ENCODE measurements at places on chromosomes 2 and 18.

- DNase-seq: no peak
Observed at GRCh38 chr18:58254873-58255511, 211.0 kb downstream of the NEDD4L start.

- DNase-seq: no peak
Observed at GRCh38 chr2:51344886-51345285, 313.0 kb upstream of the NRXN1 start.

DNA sequence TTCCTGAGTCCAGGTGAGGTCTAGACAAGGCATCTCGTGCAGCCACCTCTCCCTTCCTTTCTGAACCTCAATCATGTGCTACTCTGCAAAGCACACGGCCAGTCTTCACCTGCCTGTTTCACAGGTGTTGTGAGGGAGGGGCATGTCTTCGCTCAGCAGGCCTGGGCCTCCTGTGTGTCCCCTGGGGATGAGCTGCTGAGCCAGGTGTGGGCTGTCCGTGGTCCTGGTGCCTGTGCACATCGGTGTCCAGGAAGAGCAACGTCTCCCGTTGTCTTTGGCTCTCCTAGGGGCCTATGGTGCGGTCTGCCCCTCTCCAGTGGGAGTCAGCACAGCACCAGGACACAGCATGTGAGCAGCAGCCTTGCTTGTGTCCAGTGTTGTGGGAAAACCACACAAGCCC is 16.7 kb downstream of the ARHGEF4 start:
- DNase-seq: no peak

DNA sequence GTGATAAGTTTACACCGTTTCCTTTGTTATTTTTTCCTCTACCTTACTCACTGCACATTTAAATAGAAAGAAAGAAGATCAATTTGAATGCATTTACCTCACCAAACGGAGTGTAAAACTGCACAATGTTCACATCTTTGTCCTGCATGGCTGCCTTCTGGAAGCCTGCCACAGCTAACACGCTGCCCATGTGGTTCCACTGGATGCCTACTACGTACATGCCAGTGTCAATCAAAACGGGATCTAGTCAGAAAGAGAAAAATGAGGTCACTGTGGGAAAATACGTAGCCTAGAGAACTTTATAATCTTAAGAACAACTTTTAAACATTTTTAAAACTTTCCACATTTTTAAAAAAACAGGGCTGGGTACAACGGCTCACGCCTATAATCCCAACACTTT is 16.4 kb downstream of the WDR35 start:
- no peak for DNase-seq

- no peak for DNase-seq
Observed at GRCh38 chr2:204343685-204344084, 201.6 kb upstream of the PARD3B start.

DNA sequence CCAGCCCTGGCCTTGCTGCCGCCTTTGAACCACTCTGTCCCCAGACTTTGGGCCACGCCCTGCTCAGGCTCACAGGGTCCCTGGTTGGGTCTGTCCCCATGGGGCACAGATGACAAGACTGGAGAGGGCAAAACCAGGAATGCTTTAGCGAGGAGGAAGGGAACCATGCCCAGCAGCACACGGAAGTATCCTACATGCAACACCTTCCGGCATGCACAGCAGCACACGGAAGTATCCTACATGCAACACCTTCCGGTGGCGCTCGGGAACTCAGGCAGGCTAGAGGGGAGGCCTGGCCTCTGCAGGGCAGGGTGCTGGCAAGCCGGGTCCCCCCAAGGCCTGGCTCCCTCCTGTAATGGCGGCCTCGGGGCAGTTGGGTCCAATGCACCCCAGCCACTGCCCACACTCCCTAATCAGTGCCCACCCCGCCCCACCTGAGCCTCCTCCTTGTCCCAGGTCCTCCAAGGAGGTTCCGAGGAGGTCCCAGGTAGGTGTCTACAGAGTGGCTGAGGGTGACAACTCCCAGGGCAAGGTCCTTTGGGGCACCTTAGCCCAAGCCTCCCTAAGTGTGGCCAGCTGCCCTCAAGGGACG is 33.6 kb upstream of the SNED1 start:
- no peak for DNase-seq

GRCh38 chr18:34802959-34803358 is 92.9 kb downstream of the DTNA start:
- no peak for DNase-seq

GRCh38 chr18:46563317-46563716 is 93.7 kb downstream of the LOXHD1 start:
- DNase-seq: no peak

DNA sequence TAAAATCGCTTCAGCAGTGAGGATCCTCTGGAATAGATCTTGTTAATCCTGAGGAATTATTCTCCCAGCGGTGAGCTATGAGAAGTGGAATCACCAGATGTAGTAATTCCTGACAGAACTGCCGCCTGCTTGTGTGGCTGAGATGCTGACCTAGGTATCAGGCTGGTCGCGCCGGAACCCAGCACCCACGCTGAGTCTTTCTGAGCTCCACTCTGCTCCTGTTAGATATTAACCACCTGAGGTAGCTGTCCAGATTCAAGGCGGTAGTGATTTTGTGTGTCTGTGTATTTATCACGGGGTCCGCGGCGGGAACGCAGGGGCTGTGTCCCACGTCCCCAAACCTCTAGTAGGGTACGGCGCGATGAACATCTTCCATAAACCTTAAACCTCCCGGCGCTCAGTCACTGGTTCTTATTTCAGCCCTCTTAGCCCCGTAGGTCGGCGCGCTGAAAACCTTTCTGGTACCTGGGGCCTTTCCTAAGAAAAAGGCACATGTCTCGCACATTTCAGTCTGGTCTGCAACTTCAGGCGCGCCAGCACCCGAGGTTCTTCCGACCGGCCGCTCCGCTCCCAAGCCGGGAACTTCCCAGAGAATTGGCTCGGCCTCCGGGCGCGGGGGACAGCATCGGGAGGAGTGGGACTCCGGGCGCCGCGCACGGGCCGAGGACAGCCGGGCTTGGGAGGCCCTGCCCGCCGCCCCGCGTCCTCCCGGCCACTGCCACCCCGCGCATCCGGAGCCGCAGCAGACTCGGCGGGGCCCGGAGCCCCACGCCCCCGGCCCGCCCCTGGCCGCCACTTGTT is 542 bp upstream of the CNNM3 start:
- DNase-seq: no peak

DNA sequence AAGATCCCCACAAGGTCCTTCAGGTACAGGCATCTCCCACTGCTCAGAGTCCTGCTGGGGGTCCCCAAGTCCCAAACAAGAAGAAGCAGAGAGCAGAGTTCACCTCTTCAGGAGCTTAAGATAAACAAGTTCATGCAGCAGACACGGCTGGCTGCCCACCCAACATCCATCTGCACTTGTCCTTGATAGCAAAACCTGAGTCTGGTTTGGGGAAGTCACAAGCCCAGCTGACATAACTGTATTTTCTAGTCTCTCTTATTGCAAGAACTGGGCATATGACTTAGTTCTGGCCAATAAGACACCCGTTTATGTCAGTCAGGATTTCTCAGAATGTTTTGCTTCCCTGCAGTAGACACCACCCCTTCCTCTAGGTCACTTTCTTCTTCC is 31.8 kb downstream of the AFF3 start:
- DNase-seq: no peak

- no peak for DNase-seq
Observed at GRCh38 chr2:54042341-54042740, 71.5 kb upstream of the PSME4 start.

DNA sequence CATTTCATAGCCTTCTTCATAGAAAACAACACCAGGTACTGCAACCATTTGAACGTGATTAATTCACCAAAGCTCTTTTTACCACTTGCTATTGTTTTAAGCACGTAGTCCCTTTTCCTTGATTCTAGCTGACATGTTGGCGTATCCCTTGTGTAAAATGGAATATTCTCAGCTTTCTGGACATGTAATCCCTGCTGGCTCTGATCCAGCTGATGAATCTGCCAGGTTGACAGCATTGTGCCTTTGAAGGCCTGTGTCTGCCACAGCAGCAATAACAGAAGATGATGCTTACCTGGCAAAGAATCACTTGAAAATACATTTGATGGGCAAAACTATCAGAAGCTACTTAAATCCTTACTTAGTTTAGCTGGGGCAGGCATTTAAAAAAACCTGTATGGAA is 81.0 kb upstream of the CCDC150 start:
- no peak for DNase-seq

GRCh38 chr18:53941601-53942338 is 282.7 kb downstream of the MBD2 start:
- peak; percentile 1 for DNase-seq

GRCh38 chr2:62309465-62310091 is 113.7 kb downstream of the B3GNT2 start:
- no peak for DNase-seq

DNA sequence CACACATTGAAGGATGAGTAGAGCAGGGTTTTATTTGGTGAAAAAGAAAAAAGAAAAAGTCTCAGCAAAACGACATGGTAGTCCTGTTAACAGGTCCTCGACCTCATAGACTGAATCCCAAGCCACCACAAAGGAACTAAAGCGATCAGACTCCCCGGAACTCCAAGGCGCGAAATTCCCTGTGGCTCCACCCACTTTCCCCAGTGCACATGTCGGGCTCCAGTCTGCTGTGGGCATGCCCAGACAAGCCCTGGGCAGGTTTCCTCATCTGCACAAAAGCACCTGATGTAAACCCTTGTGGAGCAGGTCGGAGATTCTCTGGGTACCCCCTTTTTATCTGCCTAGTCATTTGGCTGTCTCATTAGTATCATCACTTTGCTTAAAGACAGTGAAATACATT is 170.7 kb upstream of the FSIP2 start:
- no peak for DNase-seq

- DNase-seq: no peak
Observed at GRCh38 chr2:205696927-205697441, 14.7 kb downstream of the NRP2 start.

GRCh38 chr18:50671376-50671775 is 111.5 kb downstream of the MAPK4 start:
- DNase-seq: no peak
